Kasumi-1 (cell line): ENCODE measurements at places on chromosomes 4 and X.

DNA sequence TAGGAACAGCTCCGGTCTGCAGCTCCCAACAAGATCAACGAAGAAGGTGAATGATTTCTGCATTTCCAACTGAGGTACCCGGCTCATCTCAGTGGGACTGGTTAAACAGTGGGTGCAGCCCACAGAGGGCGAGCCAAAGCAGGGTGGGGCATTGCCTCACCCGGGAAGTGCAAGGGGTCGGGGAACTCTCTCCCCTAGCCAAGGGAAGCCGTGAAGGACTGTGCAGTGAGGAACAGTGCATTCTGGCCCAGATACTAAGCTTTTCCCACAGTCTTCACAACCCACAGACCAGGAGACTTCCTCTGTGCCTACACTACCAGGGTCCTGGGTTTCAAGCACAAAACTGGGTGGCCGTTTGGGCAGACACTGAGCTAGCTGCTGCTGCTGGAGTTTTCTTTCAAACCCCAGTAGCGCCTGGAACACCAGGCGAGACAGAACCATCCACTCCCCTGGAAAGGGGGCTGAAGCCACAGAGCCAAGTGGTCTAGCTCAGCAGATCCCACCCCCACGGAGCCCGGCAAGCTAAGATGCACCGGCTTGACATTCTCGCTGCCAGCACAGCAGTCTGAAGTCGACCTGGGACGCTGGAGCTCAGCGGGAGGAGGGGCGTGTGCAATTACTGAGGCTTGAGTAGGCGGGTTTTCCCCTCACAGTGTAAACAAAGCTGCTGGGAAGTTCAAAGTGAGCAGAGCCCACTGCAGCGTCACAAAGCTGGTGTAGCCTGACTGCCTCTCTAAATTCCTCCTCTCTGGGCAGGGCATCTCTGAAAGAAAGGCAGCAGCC is 84.6 kb downstream of the THOC2 start:
- no peak for DNase-seq

GRCh38 chrX:155967653-155968325 is 29.7 kb upstream of the IL9R start:
- no peak for DNase-seq

DNA sequence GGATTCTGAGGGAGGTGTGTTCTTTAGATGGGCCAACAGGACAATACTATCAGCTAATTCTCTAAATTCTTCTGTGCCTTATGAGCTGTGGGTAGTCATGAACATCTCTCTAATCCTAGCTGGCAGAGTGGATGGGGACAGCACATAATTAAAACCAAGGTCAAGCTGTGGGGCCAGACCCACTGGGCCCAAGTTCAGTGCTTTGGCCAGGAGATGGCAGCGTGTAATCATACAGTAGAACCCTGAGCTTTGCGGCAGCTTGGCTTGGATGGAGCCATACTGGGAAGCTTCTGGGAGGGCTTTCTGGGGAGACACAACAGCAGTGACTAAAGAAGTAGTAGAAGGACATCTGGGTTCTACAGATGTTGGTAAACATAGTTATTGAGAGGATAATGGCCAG is 140.3 kb upstream of the CXCL13 start:
- peak; percentile 33 for DNase-seq

GRCh38 chr4:25900310-25900709 is 13.7 kb upstream of the SMIM20 start:
- no peak for DNase-seq

DNA sequence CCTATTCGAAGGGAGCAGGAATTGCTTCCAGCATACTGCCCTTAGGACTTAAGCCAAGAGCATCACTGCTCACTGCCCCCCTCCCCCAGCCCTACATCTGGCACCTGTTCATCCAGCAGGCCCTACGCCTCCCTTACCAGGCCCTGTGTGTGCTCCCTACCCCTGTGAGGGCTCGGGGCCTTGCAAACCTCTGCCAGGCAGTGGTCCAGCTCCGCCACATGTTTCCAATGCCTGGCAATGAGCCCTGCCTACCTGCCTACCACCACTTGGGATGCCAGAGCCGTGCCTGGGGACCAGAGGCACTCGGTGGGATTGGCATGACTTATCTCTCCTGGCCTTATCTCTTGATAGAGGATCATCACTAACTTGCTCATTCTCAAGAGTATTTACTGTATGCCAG is 27.5 kb upstream of the MTM1 start:
- DNase-seq, result no peak

DNA sequence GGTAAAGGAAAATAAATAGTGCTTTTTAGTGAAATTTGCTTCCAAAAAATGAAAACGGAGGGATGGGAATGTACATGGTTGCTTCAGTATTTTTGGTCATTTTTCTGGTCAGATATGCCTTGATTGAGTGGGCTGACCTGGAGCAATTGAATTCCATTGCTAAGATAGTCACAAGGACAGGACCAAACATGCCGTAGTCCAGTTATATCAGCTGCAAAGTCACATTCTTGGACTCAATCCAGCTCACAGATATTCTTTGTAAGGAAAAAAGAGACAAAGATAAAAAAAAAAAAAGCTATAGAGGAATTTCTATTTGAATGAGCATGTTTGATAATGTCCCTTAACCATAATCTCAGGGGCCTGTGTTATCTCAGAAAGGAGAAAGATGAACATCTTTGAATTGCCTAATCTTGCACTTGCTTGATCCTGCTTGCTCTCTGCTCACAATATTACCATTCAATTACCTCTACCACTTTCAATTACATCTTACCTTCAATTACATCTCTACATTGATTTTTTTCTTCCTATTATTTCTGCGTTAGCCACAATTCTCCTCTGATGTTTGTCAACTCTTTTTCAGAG is 75.4 kb upstream of the PACRGL start:
- no peak for DNase-seq
